ENCODE measurements at places on chromosomes 6 and 20. TPM values are rescaled to one million over a fixed set of nuclear protein-coding genes. Genes with fewer than 3 reads are reported as not detected.

Gene ENPP5
- not detected for total RNA-seq

GRCh38 chr20:63890201-63890576 lies 4.7 kb upstream of the DNAJC5 start:
- H3K36me3 ChIP-seq, result peaks cover 17% of the 10 kb centered on the region
- DNase-seq, result no peak
- no peak overlapping the region for H3K27ac ChIP-seq
- H3K4me3 ChIP-seq, result no peak overlapping the region
- H3K27me3 ChIP-seq, result no peaks in the 10 kb centered on the region

DNA sequence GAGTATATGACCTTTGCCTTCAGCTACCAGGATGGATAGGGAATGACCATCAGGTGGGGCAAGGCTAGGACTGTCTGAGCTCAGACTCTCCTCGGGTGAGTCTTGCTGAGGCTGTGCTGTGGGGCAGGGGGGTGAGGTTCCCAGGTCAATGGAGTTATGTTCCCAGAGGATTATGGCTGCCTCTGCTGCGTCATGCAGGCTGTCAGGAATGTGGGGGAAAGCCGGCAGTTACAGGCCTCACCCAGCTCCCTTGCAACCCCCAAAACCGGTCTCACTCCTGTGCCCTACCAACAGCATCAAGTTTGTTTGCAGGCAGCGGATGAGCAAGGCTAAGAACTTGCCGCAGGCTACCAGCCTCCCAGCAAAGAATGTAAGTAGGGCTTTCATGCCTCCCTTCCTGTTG lies 93.5 kb downstream of the ESR1 start:
- H3K36me3 ChIP-seq, result no peaks in the 10 kb centered on the region
- no peaks in the 10 kb centered on the region for H3K27me3 ChIP-seq

- H3K27ac ChIP-seq, result no peak overlapping the region
- no peak overlapping the region for H3K4me3 ChIP-seq
- H3K27me3 ChIP-seq, result no peaks in the 10 kb centered on the region
- DNase-seq, result no peak
- no peaks in the 10 kb centered on the region for H3K4me1 ChIP-seq
Observed at GRCh38 chr20:4836935-4837334, 115.2 kb downstream of the PRND start.

GRCh38 chr6:84017709-84018452 lies 15.7 kb upstream of the MRAP2 start:
- H3K4me1 ChIP-seq, result 0 out of 2 replicates have a peak, but pooled peaks cover 3% of the 10 kb centered on the region
- no peaks in the 10 kb centered on the region for H3K27me3 ChIP-seq
- H3K4me3 ChIP-seq, result no peak overlapping the region
- DNase-seq, result no peak
- H3K36me3 ChIP-seq, result no peaks in the 10 kb centered on the region
- H3K27ac ChIP-seq, result no peak overlapping the region

Gene IP6K3
- total RNA-seq, result not detected
